ENCODE measurements at places on chromosomes 5 and 9. TPM values are rescaled to one million over a fixed set of nuclear protein-coding genes. Genes with fewer than 3 reads are reported as not detected.

- no peak for DNase-seq
Observed at GRCh38 chr5:126538579-126538978, 56.4 kb downstream of the ALDH7A1 start.

PSAT1 gene
- 9.4 TPM for total RNA-seq

OBP2B gene
- total RNA-seq: not detected

DPYSL3 gene
- 254 TPM for total RNA-seq

DNA sequence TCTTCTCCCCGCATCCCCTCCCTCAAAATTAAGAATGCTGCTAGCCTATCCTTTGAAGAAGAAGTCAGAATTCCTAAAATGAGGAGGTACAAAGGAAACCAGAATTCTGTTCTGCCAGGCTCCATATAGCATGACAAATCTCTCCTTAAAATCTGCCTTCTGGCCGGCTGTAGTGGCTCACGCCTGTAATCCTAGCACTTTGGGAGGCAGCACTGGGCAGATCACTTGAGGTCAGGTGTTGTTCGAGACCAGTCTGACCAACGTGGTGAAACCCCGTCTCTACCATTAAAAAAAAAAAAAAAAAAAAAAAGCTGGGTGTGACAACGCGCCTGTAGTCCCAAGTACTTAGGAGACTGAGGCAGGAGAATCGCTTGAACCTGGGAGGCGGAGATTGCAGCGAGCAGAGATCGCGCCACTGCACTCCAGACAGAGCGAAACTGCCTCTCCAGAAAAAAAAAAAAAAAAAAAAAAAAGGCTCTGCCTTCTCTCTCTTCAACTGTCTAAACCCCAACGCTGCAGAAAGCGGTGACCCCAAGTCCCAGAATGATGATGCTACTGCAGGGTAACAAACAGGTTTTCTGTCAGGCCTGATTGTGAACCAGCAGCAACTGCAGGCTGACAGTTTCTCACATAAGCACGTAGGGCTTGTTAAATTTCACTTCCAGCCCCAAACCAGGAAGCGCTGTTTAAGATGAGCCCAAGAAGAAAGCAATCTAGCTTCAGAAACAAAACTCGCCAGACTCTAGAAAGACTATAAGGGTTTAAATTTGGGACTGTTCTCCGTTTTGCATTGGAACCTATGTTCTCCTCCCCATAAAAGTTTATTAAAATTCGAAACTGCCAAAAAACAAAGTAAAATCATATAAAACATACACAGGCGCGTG, 963 bp upstream of the CAST start:
- peak; percentile 65 for DNase-seq

GRCh38 chr9:114169952-114170770, 14.8 kb downstream of the COL27A1 start:
- DNase-seq: no peak

DNA sequence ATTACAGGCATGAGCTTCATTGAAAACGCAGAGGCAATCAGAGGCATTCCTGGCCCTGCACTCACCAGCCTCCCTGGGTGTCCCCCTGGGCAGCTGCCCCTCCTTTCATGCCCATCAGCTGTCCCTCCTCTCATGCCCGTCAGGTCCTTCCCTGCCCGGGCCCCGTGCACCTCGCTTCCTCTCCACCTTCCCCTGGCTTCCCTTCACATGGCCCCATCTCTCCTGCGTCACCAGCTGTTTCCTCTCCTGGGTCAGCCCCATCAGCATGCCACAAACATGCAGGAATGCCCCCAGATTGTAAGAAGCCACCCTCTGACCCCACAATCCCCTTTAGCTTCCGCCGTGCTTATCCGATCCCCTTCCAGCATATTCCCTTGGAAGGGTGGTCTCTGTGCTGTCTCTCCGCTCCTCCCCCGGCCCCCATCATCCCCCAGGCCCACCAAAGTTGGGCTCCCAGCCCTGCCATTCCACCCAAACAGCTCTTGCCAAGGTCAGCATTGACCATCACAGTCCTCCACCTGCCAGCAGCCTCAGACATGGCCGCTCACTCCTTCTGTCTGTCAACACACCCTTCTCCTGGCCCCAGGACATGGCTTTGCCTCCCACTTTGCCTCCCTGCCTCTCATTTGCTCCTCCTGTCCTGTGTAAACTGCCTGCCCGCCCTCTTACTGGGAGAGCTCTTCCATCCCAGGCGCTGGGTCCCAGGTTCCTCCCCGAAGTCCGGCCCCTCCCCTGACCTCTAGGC, 98.6 kb upstream of the IER5L start:
- DNase-seq: no peak

DNA sequence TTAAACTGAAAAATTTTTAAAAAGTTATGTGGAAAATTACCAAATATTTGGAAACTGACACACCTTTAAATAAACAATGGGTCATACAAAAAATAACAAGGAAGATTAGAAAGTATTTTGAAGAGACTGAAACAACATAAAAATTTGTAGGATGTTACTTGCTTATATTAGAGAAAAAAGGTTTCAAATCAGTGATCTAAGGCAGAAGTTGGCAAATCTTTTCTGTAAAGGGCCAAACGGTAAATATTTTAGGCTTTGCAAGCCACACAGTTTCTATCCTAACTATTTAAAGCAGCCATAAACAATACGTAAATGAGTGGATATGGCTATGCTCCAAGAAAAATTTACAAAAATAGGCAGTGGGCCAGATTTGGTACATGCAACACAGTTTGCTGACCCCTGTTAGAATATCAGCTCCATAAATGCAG, 81.3 kb downstream of the OXCT1 start:
- DNase-seq: no peak

DNA sequence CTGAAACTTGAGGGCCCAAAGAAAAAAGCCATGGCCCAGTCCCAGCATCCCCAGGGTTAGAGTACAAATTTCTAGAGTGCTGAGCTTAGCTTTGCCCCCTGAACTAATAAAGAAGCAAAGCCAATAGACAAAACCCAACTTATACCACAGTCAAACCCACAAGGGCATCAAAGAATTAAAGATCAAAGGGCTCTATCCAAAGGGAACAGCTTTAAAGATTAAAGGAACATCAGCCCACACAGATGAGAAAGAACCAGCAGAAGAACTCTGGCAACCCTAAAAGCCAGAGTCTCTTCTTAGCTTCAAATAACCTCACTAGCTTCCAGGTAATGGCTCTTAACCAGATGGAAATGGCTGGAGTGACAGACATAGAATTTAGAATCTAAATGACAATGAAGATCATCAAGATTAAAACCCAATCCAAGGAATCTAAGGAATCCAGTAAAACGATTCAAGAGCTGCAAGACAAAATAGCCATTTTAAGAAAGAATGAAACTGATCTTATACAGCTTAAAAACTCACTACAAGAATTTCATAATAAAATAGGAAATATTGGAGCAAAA, 93.9 kb downstream of the YIPF5 start:
- no peak for DNase-seq

DNA sequence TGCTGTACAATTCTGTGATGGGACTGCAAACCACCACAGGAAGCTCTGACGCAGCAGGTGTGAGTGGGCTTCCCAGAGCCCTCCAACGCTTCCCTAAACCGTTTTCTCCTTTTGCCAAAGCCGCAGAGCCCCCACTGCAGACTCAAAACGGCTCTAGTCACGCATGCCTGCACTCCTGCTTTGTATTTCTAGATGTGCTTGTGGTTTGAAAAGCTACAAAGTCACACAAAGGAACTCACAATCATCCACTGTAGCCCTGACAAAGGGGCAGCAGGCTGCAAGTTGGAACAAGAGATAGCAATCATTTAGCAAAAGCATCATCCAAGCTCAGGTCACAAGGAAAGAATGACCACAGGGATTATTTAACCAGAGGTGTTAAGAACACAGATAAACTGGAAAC, 79.3 kb downstream of the PTPN3 start:
- no peak for DNase-seq

PIP5K1B gene
- total RNA-seq: 6.4 TPM

GRCh38 chr5:1010641-1011046, 2.0 kb downstream of the NKD2 start:
- no peak for DNase-seq

DNA sequence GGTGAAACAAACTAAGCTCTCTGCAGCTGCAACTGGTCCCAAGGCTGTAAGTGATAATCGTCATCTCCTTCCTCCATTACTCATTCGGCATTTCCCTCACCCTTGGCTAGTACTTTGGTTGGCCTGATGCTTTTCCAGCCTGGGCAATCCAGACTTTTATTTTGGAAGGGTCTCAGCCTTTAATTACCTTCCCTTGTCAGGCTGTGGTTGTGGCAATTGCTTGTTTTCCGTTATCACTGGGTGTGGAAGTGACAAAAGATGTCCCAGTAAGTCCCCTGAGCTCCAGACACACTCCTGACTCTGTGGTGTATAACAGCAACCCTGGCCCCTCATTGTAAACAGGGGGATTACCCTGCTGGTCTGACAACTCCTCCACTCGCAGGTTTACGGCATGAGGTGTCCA, 6.3 kb upstream of the FAF2 start:
- DNase-seq: no peak

GRCh38 chr9:97866848-97867247, 13.8 kb downstream of the FOXE1 start:
- no peak for DNase-seq

ADRA1B gene
- 0.63 TPM for total RNA-seq

GRCh38 chr9:70049236-70049635, 5.6 kb downstream of the MAMDC2 start:
- no peak for DNase-seq

DNA sequence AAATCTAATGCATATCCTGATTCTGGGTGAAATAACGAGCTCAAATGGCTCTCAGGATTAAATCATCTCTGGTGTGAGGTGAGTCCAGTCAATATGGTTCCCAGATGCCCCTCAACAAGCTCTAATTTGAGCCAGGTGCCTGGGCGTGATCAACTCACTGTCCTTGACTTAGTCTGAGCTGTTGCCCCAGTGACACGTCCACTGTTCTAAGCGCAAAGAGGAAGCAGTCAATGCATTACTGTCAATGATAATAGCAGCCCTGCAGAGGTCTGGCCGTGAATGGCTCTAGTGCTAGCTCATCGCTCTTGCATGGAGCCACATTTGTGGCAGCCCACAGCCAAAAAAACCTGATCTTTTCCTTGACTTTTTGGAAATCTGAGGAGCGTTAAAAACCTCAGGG, 128.6 kb upstream of the EFNA5 start:
- no peak for DNase-seq

- DNase-seq: no peak
Observed at GRCh38 chr9:96137671-96138429, 164.1 kb downstream of the HSD17B3 start.

DNA sequence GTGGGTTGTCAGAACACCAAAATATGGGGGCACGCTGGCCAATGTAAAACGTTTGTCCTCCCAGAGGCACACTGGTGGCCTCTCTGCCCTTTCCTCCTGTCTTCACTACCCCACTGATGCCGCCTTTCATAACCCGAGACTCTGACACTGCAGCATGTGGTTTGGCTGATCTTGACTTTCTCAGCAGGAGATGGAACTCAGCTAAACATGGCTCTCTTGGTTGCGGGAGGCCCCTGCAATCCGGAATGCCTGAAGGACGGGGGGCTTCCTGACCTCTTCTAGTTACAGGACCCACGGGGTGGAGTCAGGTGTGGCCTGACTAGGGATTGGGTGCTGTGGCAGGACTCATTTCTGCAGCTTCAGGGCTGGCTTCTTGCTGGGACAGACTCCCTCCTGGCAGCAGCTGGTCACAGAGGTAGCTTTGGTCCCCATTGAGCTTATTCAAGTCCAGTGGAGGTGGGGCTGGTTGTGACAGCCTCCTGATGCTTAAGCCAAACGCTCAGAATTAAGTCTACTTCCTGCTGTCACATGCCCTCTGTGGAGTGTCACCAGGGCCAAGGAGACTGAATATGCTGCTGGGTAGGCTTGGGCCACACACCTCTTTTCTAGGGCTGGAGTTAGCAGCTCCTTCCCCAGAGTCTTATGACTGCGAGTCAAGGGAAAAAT, 44.2 kb downstream of the NXNL2 start:
- DNase-seq: no peak

DNA sequence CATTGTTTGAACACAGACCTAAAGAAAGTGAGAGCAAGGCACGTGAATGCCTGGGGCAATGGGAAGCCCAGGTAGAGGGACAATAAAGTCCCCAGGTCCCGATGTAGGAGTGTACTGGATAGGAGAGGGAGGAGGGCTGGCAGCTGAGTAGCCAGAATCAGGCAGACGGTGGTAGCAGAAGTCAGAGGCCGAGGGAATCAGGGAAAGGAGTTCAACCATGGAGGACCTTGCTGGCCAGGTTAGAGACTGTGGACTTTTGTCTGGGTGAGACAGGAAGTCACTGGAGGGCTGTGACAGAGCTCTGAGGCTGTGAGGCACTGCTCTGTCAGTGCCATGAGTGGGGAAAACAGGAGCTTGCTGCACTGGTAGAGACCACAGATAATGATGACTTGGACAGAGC, 248.2 kb downstream of the EFNA5 start:
- no peak for DNase-seq

DNA sequence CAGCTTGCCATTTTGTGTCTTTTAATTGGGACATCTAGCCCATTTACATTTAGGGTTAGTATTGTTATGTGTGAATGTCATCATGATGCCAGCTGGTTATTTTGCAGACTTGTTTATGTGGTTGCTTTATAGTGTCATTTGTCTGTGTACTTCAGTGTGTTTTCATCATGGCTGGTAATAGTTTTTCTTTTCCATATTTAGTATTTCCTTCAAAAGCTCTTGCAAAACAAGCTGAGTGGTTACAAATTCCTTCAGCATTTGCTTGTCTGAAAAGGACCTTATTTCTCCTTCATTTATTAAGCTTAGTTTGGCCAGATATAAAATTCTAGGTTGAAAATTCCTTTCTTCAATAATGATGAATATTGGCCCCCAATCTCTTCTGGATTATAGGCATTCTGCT, 28.5 kb upstream of the TNFSF15 start:
- no peak for DNase-seq

ADGRD2 gene
- total RNA-seq: not detected

DNA sequence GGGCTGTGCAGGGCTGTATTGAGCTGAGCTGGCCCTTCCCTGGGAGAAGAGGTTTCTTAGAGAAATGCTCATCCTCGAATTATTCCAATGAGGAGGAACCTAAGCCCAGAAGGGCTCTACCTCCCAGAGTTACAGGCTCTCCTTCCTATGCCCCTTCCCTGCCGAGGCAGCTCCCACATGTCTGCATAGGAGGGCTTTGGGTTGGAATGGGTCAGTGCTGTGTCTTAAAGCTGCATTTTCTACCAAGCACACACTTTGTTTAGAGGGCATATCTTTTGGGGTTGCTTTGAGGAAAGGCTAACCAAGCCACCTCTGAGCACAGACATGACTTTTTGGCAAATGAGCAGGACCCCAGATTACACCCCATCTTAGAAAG, 9.1 kb downstream of the NEK6 start:
- DNase-seq: no peak

GRCh38 chr5:146199176-146199815, 4.1 kb upstream of the RBM27 start:
- no peak for DNase-seq

SCGB3A2 gene
- total RNA-seq: not detected

Measured in urinary bladder (tissue), 4 donors.